ENCODE measurements at places on chromosomes 6 and 20.

DNA sequence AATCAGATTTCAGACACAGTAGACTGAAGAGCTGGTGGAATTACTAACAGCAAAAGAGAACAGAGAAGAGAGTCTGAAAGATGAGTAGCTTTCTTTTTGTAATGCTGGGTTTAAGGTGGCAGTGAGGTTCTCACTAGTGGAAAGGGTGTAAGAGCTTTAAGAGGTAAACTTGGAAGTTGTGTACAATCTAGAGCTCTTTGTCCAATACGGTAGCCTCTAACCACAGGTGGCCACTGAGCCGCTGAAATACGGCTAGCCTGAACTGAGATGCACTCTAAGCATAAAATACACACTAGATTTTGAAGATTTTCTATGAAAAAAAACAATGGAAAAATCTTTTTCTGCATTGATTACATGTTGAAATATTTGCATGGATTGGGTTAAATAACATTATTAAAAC lies 4.0 kb downstream of the ELOVL2 start:
- DNase-seq, result no peak

GRCh38 chr6:85679445-85680123 lies 36.9 kb upstream of the SYNCRIP start:
- no peak for DNase-seq

- no peak for DNase-seq
These were observed 658.2 kb downstream of the HACE1 start for GRCh38 chr6:104201557-104201956.

DNA sequence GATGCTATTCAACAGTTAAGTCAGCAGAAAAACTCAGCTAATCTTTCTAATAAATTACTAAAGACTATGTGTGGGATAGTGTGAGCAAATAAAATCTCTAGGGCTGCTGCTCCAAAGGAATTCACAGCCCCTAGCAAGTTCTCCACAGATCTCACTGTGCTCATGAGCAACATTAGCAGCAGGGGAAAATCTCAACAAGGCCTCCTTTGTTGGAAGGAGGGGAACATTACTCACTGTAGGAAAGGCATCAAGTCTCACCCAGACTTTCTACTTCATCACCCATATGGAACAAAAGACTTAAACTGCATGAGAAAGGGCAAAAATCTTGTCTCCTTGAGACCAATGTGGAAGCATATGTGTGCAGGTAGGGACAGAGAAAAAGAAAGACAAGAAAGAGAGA lies 726.4 kb upstream of the SLC35B3 start:
- no peak for DNase-seq

- no peak for DNase-seq
These were observed 87.3 kb downstream of the FAM120B start for GRCh38 chr6:170393807-170394399.

DNA sequence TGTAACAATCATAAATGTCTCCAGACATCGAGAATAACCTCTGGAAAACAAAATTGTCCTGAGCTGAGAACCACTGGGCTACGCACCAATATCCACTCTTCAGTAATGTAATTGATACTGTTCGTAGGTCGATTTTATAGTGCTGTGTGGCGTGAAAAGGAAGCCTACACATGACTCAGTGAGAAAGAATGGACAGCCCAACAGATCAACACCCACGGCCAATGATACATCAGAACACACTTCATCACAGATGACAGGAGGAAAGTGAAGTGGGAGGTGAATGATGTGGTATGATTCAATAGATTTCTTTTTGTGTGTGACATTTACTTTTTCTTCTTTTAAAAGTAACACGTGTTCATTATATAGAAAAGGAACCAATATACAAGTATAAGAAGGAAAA lies 93.5 kb downstream of the RPS12 start:
- DNase-seq, result no peak

DNA sequence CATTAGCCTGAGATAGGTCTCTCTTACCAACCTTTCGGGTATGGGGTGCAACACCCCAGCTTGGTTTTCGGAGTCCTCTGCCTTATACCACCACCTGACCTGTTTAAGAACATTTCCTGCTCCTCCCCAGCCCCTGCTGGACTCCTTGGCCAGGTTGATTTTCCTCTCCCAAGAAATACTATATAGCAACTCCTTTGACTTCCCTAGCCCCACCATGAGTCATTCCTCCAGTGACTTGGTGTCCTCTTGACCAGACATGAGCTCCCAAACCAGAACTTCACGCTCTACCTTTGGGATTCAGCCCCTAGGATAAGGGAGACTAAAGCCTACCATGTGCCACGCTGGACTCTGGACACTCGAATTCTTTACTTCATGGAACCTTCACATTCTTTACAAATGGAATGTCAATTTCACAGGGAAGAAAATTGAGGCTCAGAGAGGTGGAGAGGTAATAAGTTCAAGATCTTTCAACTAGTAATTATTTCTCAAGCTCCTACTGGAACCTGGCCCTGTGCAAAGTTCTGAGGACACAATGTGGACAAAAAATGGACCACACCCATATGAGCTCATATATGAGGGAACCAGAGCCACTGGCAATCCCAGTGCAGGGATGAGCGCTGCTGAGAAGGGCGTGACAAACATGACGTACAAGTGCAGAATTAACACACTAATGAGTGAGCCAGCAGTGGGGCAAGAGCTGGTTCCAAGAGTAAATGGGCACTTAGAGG lies 48.2 kb downstream of the SIRPA start:
- DNase-seq, result no peak

DNA sequence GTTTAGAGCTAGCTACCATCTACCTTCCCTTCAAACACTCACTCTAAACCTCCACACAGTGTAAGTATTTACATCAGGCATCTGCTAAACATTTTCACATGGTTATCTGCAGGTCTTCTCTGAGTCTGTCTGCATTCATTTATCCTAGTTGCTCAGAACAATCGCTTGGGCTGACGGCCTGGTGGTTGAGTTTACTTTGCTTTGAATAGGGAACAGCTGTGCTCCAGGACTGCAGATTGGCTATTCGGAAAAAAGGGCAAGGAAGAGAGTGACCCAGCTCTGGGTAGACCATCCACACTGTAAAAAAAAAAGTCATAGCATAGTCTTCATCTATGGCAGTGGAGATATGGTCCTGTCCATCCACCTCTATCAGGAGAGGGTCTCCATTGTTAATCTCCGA lies 115.3 kb upstream of the ESR1 start:
- no peak for DNase-seq

DNA sequence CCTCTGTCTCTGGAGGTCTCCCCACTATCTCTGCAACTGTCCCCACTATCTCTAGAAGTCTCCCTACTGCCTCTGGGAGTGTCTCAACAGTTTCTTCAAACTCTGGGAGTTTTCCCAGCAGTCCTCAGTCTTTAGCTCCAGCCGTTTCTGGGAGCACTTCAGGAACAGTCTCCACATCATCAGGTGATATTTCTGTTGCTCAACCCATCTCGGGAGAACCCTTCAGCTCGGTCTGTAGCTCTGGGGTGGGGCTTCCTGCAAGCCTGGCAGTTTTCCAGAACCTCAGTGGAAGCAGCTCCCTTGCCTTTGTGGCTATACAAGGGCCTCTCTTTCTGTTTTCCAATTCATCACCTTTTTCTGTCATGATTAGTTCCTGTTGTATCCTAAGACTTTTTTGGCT lies 3.0 kb upstream of the SFTA2 start:
- DNase-seq, result no peak

DNA sequence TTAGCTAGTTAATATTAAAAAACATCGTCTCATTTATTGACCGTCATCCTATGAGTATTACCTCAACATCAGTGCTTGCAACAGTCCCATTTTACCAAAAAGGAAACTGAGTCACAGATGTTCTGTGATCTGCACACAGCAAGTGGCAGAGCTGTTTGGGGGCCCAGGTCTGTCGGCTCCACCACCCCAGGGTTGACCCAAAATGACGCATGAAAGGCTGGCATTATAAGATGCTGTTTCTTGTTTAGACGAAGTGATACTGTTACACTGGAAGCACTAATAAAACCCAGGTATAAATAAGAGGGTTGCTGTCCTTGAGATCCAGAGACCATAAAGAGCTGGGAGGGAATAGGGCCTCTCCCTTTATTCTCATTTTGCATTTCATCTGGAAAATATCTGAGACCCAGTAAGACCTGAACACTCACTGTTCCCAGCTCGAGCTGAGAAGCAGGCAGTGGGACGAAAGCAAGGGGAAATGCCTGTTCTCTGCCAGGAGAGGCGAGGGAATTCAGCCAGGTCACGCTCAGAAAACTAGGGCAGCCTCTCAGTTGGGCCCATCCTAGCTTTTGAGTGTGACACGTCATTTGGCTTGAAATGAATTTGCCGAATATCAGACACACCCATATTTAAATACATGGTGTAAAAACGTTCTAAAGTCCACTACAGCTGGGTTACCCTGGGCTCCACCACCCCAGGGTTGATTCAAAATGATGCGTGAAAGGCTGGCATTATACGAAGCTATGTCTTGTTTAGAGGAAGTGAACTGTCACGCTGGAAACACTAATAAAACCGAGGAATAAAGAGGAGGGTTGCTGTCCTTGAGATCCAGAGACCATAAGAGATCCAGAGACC lies 1.4 kb upstream of the MICAL1 start:
- no peak for DNase-seq

DNA sequence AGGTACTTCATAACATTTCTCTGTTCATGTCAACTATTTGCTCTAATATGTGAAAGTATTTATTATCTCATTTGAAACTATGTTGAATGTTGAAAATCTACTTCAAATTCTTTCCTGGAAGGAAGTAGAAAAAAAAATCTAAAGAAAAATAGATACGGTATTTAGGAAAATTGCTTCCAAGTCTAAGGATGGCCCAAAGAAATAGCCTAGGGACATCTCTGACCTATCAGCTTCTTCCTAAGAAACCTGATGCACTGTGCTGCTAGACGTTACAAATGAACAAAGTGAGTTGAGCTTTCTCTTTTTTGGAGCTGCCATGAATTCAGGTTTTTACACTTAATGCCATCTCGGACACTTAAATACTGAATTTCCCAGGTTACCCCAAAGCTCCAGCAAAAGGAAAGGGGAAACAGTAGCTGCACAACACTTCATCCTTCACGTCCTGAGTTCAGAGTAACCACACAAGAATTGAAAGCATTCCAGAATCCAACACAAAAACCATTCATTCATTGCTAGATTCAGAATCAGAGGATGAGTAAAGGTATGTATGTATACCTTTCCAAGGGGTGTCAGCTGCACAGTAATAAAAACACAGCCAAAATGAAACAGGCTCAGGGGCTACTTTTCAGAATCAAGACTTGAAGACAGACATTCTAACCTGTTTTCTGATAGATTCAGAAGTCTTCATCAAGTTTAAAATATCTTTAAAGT lies 7.9 kb downstream of the RMND1 start:
- DNase-seq, result no peak

DNA sequence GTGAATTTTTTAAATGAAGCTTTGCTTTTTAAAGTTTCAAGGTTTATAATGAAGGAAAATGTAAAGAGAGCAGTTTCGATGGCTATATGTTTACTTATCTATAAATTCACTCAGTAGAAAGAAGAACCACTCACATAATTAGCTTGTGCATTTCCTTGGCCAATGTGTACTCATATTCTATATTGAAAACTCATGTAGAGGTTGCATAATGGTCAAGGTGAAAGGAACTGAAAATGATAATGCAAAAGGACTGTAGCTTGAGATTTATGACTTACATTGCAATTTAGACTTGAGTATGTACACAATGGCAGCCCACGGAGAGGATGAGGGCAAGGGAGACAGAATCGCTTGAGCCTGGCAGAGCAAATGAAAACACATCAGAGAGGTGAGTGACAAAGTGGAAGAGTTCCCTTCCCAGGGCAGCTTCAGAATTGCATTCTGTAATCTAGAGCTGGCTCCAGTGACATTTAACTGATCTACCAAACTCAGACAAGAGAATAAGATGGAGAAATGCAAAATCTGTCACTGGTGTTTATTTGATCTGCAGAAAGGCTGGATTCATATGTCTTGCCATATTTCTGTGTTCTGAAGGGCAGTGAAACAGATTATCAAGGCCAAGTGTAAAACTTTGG lies 191.8 kb downstream of the TMEM200A start:
- no peak for DNase-seq

DNA sequence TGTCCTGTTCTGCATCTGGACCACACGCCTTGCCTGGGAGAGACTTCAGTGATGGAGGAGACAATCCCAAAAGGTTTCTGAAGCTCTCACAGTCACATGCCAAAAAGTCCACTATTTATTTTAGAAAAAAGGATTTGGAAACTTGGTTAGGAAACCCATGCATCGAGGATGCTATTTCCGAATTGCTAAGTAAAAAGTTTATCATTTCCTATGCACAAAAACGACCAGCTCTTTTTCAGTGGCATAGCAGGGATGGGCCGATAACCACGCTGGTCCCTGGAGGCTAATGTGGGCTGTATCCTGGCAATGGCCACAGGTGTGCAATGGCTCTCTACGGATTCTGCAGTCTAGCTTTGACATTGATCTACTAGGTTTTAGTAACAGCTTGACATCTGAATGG lies 33.9 kb downstream of the RAMACL start:
- DNase-seq, result no peak

DNA sequence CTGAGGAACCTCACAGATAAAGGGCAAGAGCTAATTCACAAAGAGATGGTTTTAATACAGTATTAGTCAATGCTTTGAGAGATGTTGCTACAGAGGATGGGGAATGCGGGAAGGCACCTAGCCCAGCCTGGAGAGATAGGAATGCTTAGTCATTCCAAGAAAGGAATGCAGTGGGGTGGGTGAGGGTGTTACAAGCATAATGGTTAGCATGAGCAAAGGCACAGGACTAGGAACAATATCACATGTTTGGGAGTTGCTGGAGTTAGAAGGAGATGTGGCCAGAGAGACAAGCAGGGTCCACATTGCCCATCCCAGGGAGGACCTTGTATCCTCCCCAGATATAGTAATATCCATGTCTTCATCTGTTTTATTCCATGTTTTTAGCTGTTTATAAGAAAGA lies 107.0 kb upstream of the OGFRL1 start:
- no peak for DNase-seq

DNA sequence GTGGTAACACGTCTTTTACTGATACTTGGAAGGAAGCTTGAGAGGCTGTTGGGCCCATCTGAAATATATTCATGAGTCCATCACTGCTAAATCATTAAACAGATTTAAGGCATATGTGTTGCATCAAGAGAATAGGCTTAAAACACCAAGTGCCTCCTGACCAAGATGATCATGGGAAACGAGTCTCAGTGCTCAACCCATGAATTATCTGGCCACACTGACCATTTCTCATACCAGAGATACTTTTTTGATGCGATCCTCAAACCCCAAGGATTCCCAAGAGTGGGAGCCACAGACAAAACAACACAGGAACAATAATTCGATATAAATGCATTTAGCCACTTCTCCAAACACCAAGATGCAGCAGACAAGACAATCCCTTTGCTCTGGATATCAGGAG lies 17.2 kb downstream of the HEY2 start:
- no peak for DNase-seq

DNA sequence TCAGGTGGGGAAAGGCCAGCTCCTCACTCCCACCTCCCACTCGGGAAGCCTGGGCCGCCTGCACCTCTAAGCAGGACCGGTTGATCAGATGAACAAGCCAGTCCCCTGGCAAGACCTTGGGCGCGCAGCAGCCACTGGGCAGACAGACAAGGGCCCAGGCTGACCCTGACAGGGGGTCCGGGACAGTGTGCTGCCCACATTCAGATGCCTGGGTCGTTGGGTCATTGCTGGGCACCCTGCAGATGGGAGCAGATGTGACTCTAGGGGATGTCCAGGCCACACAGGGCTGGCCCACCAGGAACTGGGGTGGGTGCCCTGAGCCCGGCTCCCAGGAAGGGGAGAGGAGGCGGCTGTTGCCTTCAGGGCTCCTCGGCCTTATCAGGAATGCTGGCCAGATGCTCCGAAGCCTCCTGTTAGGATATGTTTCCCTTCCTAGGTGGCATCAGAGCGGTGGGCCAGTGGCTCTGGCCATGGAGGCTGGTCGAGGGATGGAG lies 17.3 kb upstream of the FRMD1 start:
- DNase-seq, result no peak

- no peak for DNase-seq
These were observed 187.9 kb downstream of the TTLL2 start for GRCh38 chr6:167512696-167513375.
